HL-60 (cell line): ENCODE measurements at places on chromosomes 7 and 10.

GRCh38 chr7:69665369-69665768 lies 67.1 kb downstream of the AUTS2 start:
- DNase-seq, result no peak

DNA sequence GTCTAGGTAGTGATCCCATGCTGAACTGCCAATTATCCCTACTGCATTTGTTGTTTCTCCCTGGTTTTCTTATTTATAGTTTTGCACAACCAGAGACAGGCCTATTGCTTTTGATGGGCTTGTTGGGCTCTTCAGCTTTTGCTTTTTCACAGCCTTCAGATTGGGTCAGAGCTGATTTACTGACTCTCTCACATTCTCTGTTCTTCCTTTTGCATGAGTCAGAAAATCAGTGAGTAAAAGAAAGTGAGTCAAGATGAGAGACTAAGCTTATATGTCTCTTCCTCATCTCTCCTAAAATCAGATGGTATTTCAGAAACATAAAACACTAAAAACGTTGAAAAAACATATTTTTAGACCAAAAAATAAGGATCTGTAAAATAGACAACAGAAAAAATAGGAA lies 1135.4 kb downstream of the XPNPEP1 start:
- no peak for DNase-seq

DNA sequence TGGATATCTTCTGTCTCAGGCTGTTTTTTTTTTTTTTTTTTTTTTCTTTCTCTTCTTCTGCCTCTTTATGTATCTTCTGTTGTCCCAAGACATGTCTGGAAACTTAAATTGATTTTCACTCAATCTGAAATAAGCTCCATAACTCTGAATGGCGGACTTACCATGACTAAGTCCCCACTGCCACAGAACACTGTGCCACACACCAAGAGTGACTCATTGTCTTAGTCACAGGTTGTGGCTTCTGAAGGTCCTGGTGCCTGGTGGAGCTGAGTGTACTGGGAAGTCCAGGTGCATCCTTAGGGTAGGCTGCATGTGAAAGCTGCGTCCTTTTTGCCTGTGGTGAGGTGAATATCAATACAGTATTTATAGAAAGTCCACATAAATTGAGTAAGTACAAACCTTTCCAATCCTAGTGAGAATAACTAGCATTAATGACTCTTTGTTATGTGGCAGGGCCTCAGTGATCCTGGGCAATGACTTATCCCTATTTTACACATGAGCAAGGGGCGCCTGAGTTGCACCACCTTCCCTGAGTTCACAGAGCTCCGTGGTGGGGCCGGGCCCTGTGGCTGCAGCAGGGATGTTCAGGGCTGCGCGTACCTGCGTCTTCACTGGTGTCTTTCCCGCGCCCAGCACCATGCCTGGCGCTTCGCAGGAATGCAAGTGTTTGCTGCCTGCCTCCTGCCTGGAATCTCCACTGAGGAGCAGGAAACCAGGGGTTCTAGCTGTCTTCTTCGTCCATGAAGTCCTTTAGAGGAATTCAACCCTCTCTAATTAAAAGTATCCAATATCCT lies 4.3 kb downstream of the PFKP start:
- DNase-seq, result no peak

DNA sequence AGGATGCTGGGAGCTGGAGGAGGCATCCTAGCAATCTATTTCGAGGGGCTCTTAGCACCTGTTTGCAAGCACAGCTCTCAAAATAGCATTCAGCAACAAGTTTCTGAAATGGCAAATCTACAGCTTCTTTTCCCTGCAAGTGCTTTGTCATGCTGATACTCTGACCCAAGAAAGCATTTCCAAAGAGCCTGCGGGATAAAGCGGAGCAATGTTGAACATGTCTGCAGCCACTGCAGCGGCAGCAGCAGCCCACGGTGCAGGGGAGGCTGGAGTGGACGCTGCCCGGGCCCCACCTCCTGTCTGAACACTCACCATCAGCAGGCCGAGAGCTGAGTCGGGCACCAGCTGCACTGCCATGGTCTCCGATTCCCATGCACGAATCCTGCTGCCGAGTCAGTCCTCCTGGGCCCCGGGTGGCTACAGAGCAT lies 964 bp downstream of the FRMD4A start:
- no peak for DNase-seq

GRCh38 chr7:152103066-152103465 lies 77.6 kb downstream of the GALNT11 start:
- DNase-seq, result no peak

DNA sequence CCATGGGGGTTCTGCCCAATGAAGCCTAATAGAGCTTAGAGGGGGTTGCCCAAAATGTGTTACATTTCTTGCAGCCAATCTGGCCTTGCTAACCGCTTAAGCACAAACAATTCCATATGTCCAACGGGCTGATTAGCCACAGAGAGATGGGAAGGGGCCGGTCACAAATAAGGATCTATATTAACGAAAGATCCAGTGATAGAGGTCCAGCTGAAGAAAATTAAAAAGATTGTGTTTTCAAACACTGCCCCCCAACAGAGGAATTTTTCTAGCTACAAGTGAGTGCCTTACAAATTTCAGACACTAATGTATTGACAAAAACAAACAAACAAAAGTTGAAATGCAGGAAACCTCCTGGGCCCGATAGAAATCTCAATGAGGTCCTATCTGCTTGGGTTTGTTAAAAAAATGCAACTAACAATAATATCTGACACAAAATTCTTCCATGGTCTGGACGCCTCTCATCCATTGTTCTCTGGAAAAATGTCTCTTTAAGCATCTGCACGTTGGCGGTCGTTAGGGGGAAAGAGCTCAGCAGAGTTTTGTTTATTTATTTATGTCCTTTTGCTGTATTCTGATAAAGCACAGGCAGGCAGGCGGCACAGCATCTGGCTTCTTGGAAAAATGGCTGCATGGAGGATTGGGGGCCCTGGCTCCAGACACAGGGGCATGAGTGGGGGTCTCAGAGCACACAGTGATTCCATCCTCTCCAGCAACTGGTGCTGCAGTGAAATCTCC lies 402.0 kb downstream of the RPS24 start:
- DNase-seq, result no peak

- DNase-seq, result no peak
Measured at GRCh38 chr7:94336009-94336408, 58.7 kb upstream of the COL1A2 start.

GRCh38 chr7:72709909-72710308 lies 118.1 kb downstream of the TYW1B start:
- no peak for DNase-seq

- no peak for DNase-seq
Measured at GRCh38 chr10:6002809-6003510, 25.6 kb upstream of the IL15RA start.

DNA sequence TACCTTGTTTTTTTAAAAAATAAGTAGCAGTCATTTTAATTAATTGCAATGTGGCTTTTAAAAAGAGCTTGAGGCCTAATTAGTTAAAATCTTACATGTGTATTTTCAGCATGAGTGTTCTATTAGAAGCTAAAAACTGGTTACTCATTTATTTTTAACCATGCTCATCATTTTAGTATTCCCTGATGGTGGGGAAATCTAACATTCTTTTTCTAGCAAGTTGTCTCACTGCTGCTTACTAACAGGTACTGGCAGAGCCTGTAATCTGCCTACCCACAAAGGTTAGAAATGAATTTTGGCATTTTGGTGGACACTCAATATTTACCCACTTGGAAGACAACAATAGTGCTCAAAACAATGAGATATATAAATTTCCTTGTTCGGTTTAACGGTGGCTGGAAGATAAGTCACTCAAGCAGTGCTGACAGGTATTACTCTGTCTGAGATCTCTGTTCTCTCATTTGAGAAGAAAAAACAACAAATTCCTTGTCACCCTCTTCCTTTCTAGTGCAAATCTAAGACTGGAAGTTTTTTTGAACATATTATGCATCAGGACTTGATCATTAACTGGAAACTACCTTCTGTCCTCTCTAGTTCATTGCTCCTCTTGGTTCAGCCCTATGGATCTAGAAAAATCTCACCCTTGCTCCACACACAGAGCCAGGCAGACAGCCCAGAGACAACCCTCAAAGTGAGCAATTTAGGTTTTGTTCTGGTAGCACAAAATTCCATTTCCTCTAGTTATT lies 83.3 kb downstream of the VWDE start:
- DNase-seq, result no peak

DNA sequence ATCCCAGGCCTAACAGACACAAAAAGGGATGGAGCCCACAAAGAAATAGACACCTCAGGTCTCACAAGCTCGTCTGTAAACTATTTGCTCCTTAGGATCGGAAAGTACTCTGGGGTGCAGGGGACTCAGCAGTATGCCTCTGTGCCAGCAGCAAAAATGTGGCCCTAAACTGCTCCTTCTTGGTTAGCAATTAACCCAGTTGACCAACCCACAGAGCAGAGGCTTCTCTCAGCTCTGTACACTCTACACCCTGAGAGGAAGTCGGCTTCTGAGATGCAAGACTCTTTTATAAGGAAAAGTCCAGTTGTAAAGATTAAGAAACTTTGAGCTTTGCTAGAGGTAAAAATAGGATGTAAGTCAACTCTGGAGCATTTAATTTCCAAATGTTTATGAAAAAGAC lies 156.3 kb upstream of the PRSS58 start:
- DNase-seq, result no peak

GRCh38 chr7:80823057-80823456 lies 95.8 kb downstream of the SEMA3C start:
- no peak for DNase-seq

- DNase-seq, result no peak
Measured at GRCh38 chr10:191703-192518, 56.7 kb downstream of the ZMYND11 start.

- DNase-seq, result no peak
Measured at GRCh38 chr10:133189256-133189655, 29.2 kb downstream of the KNDC1 start.

GRCh38 chr10:88562152-88562551 lies 21.0 kb downstream of the RNLS start:
- DNase-seq, result no peak

GRCh38 chr10:114303556-114303955 lies 64.5 kb downstream of the VWA2 start:
- no peak for DNase-seq

- DNase-seq, result no peak
Measured at GRCh38 chr7:111865430-111865829, 303.1 kb upstream of the IMMP2L start.

GRCh38 chr7:44852590-44852989 lies 4.7 kb upstream of the H2AZ2 start:
- no peak for DNase-seq

- no peak for DNase-seq
Measured at GRCh38 chr10:45427262-45427969, 53.4 kb downstream of the ALOX5 start.

DNA sequence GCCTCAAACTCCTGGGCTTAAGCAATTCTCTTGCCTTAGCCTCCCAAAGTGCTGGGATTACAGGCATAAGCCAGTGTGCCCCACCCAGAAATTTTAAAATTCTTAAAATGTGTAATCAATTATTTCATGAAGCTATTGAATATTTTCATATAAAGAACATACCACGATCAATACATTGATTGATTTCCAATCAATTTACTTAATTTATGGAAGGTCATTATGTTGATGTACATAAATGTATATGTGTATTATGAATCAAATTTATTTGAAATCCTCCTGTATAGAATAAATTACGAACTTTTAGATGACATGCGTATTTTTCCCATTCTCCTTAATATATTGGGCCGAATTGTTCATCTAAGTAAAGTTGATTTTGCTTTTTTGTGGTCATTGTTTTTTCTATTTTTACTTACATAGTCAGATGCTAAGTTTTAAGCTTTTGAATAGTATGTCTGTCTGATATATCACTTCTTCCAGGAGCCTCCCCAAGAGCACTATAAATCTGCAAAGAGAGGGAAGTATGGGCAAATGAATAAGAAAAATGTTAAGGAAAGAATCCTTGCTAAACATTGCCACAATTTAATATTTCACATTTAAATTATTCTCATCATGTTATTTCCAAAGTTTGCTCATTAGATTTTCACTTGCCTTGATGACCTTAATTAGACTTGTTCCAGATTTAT lies 35.3 kb downstream of the SKIDA1 start:
- DNase-seq, result no peak

DNA sequence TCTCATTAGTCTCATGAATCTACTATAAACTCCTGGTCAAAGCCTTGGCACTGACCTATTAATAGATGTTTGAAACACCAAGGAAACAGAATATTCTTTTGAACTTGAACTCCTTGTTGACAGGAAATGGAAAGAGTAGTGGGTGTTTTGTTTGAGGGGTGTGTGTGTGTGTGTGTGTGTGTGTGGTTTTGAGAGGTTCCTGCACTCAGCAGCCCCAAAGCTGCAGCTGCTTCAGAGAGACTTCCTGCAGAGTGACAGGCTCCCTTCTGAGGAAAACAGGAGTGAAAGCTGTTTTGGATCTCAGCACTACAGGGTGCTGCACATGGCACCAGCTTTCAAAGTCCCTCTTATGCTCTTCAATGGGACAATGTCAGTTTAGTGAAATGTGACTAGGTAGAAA lies 546.5 kb upstream of the STEAP1 start:
- no peak for DNase-seq

- DNase-seq, result no peak
Measured at GRCh38 chr7:70695795-70696083, 436.2 kb upstream of the GALNT17 start.

GRCh38 chr7:3696113-3696512 lies 395.1 kb downstream of the SDK1 start:
- DNase-seq, result no peak

- DNase-seq, result no peak
Measured at GRCh38 chr10:95745501-95745900, 10.5 kb upstream of the ENTPD1 start.

- no peak for DNase-seq
Measured at GRCh38 chr10:30873411-30873810, 158.3 kb downstream of the ZNF438 start.

GRCh38 chr7:73773700-73774517 lies 3.8 kb upstream of the CLDN3 start:
- DNase-seq, result no peak

- DNase-seq, result peak; percentile 49
Measured at GRCh38 chr10:88934900-88935672, 17.5 kb downstream of the ACTA2 start.

DNA sequence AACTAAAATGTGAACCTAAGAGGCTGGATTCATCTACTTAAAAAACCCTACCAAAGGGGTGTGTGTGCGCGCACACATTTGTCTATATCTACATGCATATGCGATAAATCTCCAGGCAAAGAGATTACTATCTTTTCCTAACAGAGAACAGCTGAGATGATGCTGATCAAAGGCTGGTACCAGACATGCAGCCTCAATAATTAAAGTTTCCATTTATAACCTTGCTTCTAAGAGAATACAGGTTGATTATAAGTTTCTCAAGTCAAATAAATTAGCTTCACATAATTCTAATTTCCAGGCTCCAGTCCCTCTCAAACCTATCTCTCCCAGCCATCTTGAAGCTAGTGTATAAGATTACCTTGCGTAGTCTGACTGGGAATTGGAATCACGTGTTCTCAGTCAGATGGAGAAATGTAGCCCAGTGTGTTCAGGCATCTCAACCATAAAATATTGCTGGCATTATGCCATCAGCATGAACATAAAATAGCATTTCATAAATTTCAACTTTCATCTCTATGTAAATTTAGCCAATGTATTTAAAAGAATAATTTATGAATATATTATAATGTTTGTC lies 1062.0 kb downstream of the XPNPEP1 start:
- no peak for DNase-seq
